ENCODE measurements at places on chromosomes 2 and 18.
A peak's percentile ranks its signal among the peaks of the same experiment; 100 is the strongest.

- DNase-seq, result peak; percentile 94
Measured at GRCh38 chr2:112621790-112622527, 23.8 kb upstream of the SLC20A1 start.

- no peak for DNase-seq
Measured at GRCh38 chr2:189474526-189474925, 33.3 kb downstream of the WDR75 start.

DNA sequence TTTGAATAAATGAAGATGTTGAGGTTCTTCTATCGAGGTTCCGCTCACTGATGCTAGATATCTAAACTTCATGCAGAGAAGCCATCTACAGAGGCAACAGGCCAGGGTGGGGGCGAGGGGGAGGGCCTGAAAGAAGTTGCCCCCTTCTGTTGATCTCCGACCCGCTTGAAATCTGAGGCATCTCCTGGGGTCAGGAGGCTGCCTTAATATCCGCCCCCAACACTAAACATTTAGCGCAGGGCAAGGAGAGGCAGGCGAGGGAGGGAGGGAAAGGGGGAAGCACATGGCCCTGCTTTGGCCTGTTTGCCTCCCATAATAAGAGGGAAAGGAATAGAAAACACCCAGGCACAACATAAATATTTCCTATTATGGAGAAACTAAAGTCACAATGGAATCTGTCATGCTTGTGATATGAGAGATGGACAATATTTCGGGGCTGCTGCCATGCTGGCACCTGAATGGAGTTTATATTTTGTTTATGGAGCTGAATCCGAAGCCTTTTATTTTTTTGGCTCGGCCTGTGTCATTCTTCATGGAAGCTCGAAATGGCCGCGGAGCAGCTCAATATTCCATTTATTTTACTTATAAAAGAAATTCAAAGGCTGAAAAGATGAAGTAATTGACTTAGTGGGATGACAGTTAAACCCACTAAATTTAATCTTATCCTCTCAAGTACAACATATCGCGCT, 221.1 kb downstream of the INSIG2 start:
- no peak for DNase-seq

GRCh38 chr2:205713086-205713485, 30.8 kb downstream of the NRP2 start:
- no peak for DNase-seq

GRCh38 chr2:71552356-71552755, 99.0 kb downstream of the DYSF start:
- DNase-seq, result no peak

GRCh38 chr18:22503803-22504202, 86.1 kb upstream of the CTAGE1 start:
- DNase-seq, result peak; percentile 98

- DNase-seq, result no peak
Measured at GRCh38 chr2:222293660-222294630, 4.9 kb downstream of the PAX3 start.

DNA sequence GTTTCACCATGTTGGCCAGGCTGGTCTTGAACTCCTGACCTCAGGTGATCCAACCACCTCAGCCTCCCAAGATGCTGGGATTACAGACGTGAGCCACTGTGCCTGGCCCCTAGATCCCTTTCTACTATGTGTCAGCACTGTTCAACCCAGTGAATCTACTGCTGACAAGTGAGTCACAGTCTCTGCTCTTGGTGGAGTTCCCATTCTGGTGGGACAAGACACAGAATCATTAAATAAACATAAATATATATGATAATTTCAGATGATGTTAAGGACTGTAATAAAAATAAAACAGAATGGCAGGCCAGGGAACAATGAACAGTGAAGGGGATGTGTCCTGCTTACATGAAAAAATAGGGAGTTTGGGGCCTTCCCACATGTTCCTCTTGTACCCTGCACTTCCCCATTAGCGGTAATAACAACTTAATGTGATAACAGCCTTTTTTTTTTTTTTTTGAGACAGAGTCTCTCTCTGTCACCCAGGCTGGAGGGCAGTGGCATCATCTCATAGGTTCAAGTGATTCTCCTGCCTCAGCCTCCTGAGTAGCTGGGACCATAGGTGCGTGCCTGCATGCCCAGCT, 112.2 kb downstream of the CPO start:
- DNase-seq, result no peak

- DNase-seq, result no peak
Measured at GRCh38 chr2:10905006-10905861, 6.5 kb upstream of the KCNF1 start.

DNA sequence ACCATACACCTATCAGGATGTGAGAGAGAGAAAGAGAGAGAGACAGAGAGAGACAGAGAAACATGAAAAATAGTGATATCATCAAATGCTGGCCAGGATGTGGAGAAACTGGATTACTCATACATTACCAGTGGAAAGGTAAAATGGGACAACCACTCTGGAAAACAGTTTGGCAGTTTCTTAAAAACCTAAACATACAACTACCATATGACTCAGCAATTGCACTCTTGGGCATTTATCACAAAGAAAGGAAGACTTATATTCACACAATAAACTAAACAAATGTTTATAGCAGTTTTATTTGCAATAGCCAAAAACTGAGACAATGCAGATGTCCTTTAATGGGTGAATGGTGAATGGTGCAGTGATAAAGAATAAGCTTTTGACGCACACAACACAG, 29.1 kb downstream of the SLC4A3 start:
- peak; percentile 80 for DNase-seq

GRCh38 chr2:157075924-157076323, 181.6 kb upstream of the GALNT5 start:
- DNase-seq, result no peak

DNA sequence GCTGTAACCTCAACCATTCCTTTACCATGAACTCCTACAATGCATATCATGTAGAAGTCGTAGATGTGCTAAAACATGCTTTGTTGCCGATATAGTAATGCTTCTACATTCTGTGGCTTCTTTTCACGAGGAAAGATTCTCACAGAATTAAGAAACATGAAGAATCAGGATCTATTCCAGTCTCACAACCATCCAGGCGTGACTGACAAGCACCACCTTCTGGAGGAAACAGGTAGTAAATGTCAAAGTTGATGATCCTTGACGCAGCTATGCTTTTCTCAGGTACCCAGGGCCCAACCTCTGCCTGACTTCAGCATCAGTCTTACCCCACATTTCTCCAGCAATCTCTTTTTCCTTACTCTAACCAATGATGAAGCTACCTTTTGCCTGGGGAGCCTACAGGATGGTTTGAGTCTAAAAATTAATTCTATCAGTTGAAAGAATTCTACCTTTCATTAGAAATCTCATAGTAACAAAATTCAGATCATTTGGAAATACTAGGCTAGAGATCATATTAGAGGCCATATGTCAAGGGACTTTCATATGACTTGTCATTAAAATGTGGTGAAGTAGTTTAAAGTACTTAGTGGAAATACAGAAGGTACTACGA, 123.3 kb upstream of the RND3 start:
- peak; percentile 62 for DNase-seq

GRCh38 chr18:58429442-58429841, 199.4 kb downstream of the ALPK2 start:
- DNase-seq, result no peak

- DNase-seq, result no peak
Measured at GRCh38 chr2:128685841-128686496, 367.3 kb upstream of the HS6ST1 start.

GRCh38 chr2:30355306-30355705, 91.7 kb upstream of the LCLAT1 start:
- DNase-seq, result no peak

DNA sequence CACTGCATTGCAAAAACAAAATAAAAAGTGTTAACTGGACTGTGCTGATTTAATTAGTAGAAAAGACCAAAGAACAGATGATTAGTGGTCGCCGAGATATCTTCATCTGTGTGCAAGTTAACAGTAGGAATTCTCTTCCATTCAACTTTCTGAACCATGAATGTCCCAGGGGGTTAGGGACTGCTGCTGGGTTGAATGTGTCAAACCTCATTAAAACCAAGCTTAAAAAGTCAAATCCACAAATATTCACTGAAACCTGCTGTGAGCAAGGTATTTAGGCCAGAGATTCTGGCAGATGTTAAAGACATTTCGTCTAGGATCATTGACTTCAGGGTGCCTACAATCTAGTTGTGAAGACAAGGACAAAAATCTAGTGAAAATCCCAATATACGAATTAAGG, 58.7 kb downstream of the STPG4 start:
- DNase-seq, result no peak

- no peak for DNase-seq
Measured at GRCh38 chr18:79684283-79684631, 4.7 kb downstream of the CTDP1 start.

DNA sequence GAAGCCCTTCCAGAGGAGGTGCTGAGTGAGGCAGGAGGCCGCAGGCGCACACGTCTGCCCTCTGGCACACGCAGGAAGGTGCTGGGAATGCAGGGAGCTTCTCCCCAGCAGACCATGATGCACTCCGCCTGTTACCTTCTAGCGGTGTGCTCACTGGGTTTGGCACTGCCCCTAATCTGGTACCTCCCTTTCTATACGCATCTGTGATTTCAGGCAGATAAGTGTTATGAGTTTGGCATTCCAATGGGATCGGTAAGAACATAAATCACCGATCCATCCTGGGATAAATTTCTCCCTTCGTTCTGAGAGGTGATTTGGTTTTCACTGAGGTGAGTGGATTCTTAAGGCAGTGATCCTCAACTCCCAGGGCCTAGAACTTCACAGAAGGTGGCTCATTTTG, 34.6 kb downstream of the ODC1 start:
- no peak for DNase-seq

DNA sequence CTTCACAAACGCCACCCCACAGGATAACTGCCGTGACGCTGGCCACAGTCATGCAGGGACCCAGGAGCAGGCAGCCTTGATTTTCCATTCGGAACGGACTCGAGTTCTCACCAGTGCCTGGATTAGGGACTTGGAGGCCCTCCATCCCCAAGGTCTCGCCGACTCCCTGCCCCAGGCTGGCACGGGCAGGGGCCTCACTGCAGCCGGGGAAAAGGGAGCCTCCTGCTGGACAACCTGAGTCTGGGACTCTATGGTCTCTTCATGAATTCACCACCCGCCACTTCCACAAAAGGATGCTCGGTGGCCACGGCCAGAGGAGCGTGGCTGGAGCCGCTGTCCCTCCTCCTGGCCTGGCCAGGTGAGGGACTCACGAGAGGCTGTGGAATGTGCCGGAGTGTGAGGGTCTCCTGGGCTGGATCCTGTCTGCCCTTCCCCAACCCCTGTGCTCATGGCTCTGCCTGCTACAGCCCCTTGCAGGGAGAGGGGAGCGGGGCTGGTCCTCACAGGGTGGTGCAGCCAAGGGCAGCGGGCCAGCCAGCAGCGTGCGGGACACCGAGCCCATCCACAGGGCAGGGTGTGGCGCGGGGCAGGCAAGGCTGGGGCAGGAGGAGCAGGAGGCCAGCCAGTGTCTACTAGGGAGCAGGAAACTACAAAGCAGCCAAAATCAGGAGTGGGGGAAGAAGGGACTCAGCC, 42.3 kb downstream of the AQP12A start:
- no peak for DNase-seq

- DNase-seq, result peak; percentile 4
Measured at GRCh38 chr2:68548396-68548795, 81.0 kb downstream of the APLF start.

- DNase-seq, result no peak
Measured at GRCh38 chr2:64610316-64610855, 43.3 kb downstream of the SERTAD2 start.

- DNase-seq, result peak; percentile 59
Measured at GRCh38 chr2:196592911-196593881, 46.3 kb upstream of the CCDC150 start.

DNA sequence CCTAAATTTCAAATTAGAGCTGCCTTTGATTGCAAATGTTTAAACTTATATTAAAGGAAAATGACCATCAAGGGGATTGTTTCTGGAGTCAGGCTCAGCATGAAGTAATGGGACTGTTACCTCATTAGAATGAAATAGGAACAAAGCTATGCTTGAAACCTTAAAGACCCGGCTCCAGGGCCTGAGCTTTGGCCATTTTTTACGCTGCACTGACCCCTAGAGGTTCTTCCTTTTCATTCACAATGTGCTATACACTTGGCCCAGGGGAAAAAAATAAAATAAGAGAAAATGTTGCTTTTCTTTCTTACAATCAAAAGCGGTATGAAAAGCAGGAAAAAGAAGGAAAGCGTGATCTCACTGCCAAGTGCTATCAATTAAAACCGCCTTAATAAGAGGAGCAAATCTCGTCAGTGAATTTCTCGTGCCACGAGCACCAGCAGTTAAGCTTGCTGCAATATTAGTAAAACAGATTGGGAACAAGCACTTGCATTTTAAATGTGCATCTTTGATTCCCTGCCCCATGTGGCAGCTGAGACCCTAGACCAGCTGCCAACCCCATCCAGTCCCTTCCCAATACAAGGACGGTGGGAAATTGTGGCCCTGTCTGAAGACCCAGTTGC, 96.6 kb downstream of the MBD2 start:
- DNase-seq, result peak; percentile 77

- no peak for DNase-seq
Measured at GRCh38 chr2:77434880-77435279, 87.3 kb downstream of the LRRTM4 start.

GRCh38 chr2:100262555-100263320, 59.6 kb downstream of the LONRF2 start:
- DNase-seq, result peak; percentile 68

GRCh38 chr2:31266804-31267203, 32.9 kb downstream of the EHD3 start:
- no peak for DNase-seq

GRCh38 chr2:207802650-207803049, 32.9 kb upstream of the FZD5 start:
- no peak for DNase-seq

DNA sequence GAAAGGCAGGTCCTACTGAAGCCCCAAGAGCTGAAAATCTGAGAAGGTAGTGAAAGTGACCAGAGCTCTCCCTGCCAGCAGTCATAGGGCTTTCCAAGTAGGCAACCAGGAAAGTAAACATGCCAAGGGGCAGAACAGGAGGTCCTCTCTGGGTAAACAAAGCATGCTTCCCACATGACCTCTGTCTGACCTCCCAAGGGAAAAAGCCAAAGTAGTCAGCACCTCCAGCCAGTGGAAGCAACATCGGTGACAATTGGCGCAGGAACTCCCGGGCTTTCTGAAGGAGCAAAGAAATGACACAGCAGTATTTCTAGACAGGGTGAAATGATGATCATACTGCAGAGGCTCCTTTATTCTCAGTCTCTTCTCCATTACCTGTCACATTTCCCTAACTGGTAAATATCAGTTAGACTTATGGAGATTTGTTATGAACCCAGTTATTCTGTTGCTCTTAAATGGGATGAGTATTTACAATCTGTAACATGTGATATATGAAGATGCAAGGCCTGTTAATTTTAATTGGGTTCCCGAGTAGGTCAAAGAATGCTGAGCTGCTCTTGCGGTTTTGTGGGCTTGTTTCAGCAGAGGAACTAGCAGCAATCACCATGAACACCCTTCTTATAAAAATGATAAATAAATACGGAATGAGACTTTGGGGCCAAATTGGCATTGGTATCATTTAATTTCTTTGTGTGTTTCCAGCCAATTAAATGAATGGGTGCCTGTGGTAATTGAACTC, 321.0 kb downstream of the RND3 start:
- no peak for DNase-seq

GRCh38 chr2:29238497-29238896, 123.3 kb downstream of the CLIP4 start:
- no peak for DNase-seq
